ENCODE measurements at places on chromosomes 2 and 18.

DNA sequence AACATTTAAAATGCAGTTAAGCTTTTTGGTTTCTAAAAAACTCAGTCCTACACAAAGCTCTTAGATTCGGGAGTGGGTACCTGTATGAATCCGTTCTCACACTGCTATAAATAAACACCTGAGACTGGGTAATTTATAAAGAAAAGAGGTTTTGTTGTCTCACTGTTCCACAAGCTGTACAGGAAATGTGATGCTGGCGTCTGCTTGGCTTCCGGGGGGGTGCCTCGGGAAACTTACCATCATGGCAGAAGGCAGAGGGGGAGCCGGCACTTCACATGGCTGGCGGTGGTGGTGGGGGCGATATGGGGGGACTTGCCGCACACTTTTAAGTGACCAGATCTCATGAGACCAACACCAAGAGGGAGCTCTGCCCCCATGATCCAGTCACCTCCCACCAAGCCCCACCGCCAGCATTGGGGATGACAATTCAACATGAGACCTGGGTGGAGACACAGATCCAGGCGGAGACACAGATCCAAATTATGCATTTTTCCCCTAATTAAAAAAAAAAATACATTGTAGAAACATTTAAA is 222.5 kb downstream of the GBX2 start:
- DNase-seq: no peak

DNA sequence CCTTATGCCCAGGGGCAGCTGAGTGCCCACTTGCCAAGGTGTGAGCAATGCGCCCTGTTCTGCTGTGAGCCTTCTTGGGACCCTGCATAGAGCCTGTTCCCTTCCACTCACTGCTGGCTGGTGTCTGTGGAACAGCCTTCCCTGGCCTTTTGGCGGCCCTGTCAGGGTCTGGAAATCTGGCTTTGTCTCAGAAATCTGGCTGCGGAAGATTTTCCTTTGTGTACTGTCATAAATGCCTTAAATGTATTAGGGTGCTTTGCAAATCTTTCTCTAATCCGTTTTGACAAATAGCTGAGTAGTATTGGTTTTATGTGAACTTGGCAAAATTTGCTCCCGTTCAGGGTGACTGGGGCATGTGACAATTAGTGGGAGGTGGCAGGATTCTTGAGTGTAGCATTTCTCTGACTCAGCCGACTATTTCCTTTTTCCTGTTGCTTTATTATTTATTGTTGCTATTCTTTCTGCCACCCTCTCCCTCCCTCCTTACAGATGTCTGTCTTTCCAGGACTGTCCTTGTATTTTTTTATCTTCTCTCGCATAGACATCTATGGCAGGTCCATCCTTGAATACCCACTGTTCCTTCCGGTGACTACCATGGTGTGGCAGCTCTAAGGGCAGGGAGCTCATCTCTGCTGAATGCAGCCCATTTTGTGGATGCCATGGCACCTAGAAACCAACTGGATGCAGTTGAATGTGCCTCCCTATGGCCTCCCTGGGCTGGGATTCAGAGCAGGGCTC is 41.8 kb downstream of the LDLRAD4 start:
- DNase-seq: no peak

DNA sequence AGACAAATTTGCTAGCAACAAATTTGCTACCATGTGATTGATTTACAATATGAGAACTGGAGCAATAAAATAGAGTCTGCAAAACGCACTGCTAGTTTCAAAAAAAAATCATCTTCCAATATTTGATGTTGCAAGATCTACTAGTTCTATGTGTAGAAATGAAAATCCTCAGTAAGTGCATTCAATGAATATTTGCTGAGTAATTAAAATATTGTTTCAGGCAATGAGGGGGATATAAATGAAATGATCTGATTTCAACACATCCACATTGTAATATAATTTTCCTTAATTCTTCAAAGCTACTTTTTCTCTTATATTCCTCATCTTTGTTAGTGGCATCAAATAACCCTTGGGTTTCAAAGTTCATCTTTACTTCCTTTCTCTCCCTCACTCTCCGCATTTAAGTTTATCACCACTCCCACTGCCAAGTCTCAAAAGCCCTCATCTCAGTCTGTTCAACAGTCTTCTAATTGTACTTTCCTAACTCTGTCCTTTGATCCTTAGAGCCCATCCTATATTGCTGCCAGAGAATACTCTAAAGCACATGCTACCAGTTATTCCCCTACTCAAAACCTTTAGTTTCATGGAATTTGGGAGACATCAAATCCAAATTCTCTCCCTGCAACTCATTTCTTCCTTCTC is 6.2 kb downstream of the OSGEPL1 start:
- DNase-seq: no peak

DNA sequence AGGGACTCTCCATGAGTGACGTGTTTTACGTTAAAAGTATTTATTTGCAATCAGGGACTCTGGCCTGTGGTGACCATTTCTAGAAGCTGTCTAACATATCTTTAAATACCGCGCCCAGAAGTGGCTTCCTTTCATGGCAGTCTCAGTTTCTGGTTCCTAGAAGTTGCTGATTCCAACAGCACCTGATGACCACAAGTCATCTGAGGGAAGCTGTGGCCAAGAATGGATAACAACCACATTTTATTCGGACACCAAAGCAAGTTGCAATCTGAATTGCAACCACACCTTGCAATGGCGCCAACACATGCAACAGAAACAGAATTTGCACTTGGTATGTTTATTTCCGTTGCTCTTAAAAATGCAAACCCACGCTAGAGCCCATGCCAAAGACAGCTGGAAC is 33.1 kb downstream of the MEX3C start:
- no peak for DNase-seq

GRCh38 chr18:5527603-5528002 is 16.2 kb downstream of the EPB41L3 start:
- no peak for DNase-seq

DNA sequence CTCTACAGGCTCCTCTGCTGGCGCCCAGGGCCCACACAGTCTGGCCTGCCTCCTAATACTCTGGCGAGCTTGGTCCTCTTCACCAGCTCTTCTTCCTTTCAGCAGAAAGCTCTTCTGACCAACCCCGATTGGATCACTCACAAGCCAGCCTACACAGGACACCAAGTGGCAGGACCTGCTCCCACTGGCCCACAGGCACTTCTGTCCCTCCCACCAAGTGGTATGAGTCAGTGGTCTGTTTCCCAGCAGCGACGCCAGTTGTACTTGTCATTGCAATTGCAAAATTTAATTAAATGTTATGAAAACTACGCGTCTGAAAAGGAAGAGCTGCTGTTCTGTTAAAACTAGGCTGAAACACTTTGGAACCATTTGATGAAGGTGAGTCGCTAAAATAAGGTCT is 46.7 kb downstream of the NDUFA10 start:
- no peak for DNase-seq

DNA sequence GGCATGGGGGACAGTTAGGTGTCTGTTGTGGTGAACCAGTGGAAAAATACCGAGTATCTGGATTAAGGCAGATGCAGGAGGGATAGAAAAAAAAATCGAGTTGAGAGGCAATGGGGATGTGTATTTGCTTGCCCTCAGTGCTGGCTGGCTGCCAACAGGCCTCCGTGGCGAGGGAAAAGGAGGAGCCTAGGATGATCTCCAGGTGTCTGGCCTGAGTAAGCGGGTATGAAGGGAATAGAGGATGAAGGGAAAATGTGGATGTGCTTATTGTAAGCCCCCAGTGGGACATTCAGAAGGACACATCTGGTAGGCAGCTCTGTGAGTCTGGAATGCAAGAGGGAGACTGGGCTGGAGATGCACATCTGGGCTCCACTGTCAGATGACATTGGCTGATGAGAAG is 22.8 kb downstream of the KCNS3 start:
- DNase-seq: no peak

GRCh38 chr2:185147361-185147760 is 549.0 kb downstream of the ZNF804A start:
- no peak for DNase-seq

GRCh38 chr2:188979187-188980114 is 5.3 kb downstream of the COL3A1 start:
- no peak for DNase-seq

DNA sequence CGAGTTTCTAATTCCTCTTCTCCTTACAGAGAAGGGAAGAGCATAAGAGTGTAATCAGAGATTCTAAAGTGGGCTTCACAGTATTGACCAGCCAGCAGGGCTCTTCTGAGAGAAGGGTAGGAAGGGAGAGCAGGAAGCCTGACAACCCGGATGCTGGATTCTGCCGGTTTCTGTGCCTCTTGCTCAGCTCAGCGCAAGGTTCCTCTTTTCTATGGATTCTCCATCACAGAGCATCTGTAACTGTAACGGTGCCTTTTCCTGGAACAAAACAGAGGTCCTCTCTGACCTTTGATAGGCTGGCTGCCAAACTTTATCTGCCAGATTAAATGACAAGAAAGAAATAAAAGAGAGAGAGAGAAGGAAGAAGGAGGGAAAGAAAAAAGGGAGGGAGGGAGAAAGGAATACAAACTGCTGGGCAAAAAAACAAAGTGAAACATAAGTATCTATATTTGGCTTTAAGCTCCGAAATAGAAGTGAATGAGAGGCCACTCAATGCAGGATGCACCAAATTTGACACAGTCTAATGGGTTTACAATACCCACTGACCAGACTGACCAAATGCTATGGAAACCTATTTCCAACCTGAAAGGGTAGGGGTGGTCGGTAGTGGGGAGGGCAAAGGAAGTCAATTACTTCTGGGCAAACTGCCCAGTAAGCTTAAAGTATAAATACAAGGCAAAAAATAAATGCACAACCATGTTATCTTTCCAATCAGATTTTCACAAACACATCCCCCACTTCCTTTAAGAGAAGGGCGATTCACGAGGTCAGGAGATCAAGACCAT is 59.2 kb downstream of the PIEZO2 start:
- DNase-seq: no peak

- DNase-seq: no peak
Observed at GRCh38 chr2:44649381-44649780, 287.6 kb downstream of the CAMKMT start.

DNA sequence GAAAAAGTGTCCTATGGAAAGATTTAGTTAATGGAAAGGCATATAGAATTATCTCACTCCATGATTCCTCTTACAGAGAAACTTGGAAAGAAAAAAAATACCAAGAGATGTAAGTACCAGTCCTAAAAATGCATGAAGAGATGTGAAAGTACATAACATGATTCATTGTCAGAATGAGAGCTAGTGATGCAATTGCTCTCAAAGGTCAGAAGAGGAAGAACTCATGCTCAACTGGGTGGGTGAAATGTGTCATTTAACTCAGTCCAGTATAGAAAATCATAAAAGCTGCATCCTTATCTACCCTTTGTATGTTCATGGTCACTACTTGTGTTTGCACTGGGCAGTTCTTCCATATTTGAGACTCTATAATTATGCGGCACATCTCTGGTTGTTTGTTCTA is 300.0 kb upstream of the PIK3C3 start:
- DNase-seq: no peak

- no peak for DNase-seq
Observed at GRCh38 chr2:217060516-217060915, 200.7 kb upstream of the TNP1 start.

DNA sequence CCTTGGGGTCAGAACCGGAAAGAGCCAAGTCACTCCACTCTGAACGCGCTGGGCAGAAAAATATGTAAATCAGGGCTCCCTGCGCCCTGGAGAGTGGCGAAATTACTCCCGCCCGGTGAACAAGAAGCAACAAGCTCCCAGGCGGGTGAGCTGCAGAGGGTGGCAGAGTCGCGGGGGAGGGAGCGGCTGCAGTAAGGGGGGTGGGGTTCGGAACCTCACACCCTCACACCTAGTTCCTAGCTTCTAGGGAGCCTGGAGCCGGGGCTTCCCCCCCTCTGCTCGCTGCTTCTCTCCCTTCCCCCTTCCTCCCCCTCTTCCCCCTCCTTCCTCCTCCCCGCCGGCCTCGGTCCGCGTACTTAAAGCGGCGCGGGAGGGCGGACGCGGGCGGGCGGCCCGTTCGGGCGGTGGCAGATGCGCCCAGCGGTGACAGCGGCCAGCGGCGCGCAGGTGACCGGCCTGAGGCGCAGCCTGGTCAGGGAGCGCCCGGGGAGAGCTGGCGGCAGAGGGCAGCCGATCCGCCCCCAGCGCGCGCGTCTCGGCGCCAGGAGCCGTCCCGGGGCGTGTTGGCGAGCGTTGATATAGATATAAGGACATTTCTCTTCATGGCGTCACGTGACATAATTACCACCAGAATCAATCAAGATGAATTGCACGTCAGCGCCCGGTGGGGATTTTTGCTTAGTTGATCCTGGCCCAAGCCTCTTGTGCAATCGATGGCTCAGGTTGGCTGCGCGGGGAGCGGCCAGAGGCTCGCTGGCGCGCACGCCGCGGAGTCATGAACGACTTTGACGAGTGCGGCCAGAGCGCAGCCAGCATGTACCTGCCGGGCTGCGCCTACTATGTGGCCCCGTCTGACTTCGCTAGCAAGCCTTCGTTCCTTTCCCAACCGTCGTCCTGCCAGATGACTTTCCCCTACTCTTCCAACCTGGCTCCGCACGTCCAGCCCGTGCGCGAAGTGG is at the start of gene HOXD11:
Gene HOXD11, plus strand, starts transcription at position 700 of the 959 bp plus-strand sequence. Its CDS starts 76 bp downstream, at position 776.
- DNase-seq: no peak

DNA sequence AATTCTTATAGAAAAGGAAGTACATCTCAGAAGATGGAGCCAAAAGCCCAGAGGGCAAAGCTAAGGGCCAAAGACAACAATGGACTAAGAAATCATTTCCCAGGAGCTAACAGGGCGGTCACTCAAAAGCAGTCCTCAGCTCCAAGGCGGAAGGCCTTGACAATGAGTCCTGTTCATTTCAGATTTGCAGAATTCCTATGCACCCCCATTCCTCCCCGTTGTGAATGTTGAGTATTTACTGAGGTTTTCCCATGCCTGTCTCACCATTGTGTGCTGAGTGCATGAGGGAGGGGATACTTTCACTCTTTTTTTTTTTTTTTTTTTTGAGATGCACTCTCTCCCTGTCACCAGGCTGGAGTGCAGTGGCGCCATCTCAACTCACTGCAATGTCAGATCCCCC is 18.8 kb upstream of the DTNB start:
- DNase-seq: no peak

DNA sequence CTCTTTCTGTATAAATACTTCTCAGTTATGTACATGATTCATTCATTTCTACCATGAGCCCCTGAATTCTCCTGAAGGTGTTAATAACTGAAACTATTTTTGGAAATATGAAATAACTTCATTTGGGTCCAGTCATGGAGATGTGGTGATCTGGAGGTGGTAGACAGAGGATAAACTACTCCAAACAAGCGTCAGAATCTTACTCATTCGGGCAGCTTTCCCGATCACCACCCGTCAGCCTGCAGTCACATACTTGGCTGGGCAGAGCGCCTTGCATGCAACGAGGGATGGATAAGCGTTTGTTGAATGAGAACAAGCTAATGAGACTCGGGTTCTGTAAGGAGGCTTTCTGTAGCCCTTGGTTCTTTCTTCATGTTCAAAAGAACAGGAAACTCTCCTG is 222.7 kb downstream of the CD226 start:
- DNase-seq: no peak

DNA sequence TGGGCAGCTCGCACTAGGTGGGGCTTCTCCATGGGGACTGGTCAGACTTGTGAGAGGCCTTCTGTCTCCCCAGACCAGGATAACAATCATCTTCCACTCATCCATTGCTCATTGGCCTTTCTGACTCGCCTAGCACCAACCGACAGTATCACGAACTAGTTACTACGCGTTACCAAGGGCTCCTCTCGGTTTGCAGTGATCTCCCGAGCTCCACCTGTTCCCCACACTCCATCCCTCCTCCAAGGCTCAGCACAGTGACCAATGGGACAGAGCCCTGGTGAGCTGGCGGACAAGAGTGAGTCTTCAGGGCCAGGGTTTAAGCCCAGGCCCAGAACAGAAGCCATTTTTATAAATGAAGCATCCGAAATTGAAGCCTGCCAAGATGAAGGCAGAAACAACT is 42.8 kb upstream of the SMAD7 start:
- DNase-seq: no peak

GRCh38 chr2:110197452-110197851 is 7.4 kb downstream of the NPHP1 start:
- DNase-seq: no peak

GRCh38 chr2:199704358-199705238 is 146.4 kb downstream of the FTCDNL1 start:
- peak; percentile 20 for DNase-seq
